ENCODE measurements at places on chromosomes 13 and 19.

GRCh38 chr13:64716936-64717335 lies 2513.2 kb downstream of the PCDH9 start:
- DNase-seq = no peak

DNA sequence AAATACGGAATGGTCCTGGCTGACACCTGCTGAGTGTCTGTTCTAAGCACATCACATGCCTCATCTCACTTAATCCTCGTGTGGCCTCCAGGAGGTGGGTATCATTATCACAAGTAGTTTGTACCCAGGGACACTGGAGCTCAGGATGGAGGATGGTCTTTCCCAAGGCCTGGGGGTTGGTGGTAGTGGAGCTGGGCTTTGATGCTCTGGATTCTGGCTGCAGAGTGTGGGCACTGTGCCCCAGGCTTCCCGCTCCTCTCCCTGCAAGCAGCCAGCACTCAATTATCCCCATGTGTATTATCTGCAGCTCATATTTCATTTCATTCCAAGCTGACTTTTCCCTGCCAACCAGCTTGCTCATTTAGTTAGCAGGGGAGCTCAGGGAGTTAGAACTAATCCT lies 52.1 kb downstream of the SIAH3 start:
- no peak for DNase-seq

DNA sequence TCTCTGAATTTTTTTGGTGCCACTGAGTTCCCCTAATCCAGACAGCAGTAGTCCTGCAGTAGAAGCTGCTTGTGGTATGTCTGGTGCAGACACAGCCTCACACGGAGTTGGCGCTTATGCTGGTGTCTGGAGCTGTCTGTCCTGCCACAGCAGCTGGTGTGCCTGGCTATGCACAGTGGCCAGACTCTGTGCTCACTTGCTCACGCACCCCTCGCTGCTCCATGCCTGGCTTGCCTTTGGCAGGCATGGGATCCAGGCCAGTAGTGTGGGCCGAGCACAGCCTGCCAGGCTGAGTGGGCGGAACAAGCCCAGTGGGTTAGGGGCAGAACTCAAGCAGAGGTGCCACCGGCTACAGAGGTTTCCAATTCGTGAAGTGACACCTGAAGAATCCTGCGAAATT lies 845.9 kb upstream of the PCDH9 start:
- DNase-seq = no peak

GRCh38 chr19:44212866-44213346 lies 574 bp downstream of the ZNF227 start:
- DNase-seq = no peak

Measured in NCI-H2081 treated with DMSO at 0.1 percent for 48 hours (cell line).